ENCODE measurements at places on chromosomes 1 and 21.
A peak's percentile ranks its signal among the peaks of the same experiment; 100 is the strongest.

GRCh38 chr1:169595764-169596711 is 9.8 kb upstream of the F5 start:
- DNase-seq: no peak

- DNase-seq: peak; percentile 14
These were observed 911 bp downstream of the GNB1 start for GRCh38 chr1:1889847-1890505.

DNA sequence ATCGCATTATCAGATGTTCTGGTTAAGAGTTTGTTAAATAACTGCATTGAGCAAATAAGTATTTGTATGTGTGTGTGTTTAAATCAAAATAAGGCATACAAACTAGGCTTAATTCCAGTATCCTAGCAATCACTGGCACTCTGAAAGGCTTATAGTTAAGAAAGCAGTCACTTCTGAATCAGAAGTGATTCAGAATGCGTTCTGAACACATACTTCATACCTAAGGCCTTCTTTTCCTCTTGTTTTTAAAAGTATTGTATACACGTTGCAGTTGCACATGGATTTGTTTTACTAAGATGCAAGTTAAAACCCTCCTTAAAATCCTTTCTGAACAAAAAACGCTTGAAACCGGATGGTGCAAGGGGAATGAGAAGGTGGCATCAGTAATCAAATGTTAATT is 238.4 kb upstream of the DMRTA2 start:
- no peak for DNase-seq

DNA sequence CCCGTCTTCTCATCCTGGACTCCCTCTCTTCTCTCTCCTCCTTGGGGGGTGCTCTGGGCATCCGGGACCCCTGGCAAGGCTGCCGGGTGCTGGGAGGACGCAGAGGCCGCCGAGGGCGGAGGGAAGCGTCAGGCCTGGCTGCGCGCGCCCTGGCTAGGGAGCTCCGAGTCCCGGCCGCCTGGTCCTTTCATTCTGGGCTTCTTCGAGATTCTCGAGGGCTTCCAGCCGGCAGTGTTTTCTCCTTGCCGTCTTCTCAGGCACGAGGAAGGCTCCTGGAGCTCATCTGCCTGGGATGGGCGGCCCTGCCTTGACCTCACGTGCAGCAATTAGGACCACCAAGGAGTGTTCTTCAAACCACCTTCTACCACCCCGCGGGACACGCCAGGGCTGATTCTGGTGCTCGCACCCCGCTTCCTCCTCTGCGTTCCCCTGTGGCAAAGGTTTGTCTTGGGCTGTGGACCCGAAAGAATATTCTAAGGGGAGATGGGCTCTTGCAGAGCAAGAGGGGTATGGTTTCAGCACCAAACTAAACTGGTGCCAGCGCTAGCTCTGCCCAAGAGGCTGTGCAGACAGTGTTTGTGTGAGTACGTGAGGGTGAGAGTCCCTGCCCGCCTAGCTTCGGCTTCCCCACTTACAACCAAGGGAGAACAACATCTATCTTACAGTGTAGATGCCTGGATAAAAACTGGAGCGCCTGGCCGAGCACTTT is 36.5 kb downstream of the PIK3CD start:
- DNase-seq: no peak

DNA sequence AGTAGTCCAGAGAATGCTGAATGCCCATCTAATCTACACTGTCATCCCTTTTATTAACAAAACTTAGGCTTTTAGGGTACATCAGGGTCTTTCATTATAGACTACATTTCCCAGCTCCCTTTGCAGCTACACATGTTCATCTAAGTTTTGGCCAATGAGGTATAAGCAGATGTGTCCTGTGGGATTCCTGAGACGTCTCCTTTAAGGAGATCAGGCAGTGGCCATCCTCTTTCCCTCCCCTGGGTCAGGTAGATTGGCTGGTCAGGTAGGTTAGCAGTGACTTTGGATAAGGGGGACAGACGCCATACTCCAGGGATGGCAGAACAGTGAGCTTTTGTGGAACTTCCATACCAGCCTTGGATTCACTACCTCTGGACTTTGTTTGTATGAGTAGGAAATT is 188.3 kb downstream of the FGGY start:
- DNase-seq: no peak

DNA sequence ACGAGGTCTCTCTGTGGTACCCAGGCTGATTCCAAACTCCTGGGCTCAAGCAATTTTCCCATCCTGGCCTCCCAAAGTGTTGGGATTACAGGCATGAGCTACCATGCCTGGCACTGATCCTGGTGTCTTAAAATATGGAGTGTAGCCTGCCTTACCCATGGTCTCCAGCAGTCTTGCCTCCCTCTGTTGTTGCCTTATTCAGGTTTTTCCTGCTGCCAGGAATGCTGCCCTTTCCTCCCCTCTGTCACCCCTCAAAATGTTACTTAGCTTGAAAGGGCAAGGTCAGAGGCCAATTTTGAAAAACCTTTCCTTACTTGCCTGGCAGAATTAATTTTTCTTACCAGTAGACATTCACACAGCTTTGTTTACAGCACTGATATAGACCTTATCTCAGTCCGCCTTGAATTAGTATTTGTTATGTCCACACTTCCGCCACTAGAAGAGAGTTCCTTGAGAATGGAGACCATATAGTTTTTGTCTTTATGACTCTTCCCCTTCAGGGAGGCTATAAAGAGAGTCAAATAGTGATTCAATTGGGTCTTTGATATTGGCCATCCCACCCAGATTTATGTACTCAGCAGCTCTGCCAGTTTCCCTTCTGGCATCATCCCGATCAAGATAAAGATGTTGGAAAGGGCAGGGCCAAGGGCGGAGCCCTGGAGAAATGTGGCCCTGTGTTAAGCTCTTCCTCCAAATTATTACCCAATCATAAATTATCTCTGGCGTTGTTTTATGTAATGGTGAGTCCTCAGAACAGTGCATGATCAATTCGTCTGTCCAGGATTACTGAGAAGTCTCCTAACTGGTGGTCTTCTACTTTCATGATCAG is 38.8 kb downstream of the C1orf21 start:
- DNase-seq: no peak

Data from fibroblast of skin of left quadriceps (primary cell).